NCI-H345 (cell line): ENCODE measurements at places on chromosomes 7 and 10.

GRCh38 chr7:141221007-141221612 is 147.2 kb downstream of the TMEM178B start:
- DNase-seq = no peak

DNA sequence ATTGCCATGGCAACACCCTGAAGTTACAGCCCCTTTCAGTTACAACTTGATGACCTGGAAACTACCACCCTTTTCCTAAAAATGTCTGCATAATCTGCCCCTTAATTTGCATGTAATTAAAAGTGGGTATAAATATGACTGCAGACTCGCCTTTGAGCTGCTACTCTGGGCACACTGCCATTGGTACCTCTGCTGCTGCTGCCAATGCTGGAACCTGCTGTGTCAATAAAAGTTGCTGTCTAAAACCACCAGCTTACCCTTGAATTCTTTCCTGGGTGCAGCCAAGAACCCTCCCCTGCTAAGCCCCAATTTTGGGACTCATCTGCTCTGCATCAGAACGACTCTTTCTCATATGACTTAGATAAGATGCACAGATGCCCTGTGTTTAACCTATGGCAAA is 10.2 kb upstream of the FRA10AC1 start:
- DNase-seq = no peak

DNA sequence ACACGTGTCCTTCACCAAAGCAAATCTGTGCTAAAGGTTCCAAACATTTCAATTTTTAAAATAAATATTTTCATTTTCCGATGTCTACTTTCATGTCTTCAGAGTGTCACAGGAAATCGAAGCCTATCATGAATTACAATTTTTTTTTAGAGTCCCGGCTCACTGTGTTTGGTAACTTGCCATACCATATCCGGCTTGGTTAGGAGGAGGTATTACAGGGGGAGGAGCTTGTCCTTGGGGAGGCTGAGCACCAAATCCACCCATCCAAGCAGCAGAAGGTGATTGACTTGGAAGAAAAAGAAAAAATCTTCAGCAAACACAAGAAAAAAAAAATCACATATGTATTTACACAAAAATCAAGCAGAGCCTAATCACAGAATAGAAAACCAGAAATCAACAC is 21.3 kb downstream of the TIAL1 start:
- no peak for DNase-seq

DNA sequence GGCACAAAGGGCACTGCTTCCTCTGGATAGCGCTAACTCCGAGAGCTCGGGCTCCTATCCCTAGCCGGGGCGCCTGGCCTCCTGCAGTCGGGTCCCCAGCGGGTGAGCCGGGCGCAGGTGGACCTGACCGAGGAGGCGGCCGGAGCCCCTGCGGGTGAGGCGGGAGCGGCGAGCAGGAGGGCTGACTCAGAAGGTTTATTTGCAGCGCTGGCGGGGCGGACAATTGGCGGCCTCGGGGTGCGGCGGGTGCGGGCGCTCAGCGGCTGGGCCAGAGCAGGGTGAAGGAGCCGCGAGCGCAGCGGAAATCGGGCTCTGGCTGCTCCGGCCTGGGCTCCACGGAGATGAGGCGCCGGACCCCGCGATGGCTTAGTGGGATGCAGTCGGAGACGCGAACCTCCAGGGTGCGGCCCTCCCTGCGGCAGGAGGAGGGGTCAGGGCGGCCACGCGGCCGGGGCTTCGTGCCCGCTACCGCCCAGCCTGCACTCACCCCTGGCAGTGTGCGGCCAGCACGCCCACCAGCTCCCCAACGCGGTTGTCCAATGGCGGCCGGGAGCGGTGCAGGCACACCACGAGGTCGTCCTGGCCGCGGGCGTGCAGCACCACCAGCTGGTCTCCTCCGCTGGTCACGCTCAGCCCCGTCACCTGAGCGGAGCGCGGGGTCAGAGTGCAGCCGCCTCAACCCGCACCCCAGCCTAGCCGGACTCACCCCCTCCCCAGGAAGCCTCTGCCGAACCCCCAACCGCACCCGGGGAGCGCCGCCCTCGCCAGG is 16.1 kb downstream of the MYO1G start:
- no peak for DNase-seq

- no peak for DNase-seq
Observed at GRCh38 chr10:4003348-4003973, 218.5 kb upstream of the KLF6 start.

- no peak for DNase-seq
Observed at GRCh38 chr7:138876326-138876725, 78.3 kb upstream of the ATP6V0A4 start.

DNA sequence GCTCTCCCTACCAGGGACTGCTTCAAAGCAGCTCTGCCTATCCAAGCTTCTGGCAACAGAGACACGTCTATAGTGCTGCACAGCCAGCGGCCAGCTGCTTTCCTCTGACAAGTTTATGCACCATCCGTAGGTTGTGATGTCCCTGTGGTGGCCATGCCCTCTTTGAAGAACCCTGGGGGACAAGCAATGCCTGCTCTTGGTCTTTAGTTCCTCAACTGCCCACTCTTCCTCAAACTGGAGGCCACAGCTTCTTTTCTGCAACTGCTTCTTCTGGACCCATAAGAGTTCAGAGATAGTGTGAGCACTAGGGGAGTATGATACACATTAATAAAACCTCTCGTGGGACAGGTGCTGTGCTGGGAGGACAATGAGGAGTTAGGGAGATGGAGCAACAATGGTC is 164.9 kb downstream of the ELMO1 start:
- DNase-seq = no peak

- no peak for DNase-seq
Observed at GRCh38 chr10:3911713-3912442, 126.9 kb upstream of the KLF6 start.

- DNase-seq = no peak
Observed at GRCh38 chr10:84138478-84139125, 707 bp upstream of the GHITM start.

- no peak for DNase-seq
Observed at GRCh38 chr7:50656141-50656895, 91.1 kb upstream of the DDC start.

- DNase-seq = no peak
Observed at GRCh38 chr10:130924138-130924819, 387.2 kb downstream of the TCERG1L start.

GRCh38 chr7:85750454-85750949 is 563.6 kb upstream of the SEMA3D start:
- DNase-seq = peak; percentile 31

GRCh38 chr7:105661625-105662024 is 80.3 kb upstream of the EFCAB10 start:
- DNase-seq = no peak

DNA sequence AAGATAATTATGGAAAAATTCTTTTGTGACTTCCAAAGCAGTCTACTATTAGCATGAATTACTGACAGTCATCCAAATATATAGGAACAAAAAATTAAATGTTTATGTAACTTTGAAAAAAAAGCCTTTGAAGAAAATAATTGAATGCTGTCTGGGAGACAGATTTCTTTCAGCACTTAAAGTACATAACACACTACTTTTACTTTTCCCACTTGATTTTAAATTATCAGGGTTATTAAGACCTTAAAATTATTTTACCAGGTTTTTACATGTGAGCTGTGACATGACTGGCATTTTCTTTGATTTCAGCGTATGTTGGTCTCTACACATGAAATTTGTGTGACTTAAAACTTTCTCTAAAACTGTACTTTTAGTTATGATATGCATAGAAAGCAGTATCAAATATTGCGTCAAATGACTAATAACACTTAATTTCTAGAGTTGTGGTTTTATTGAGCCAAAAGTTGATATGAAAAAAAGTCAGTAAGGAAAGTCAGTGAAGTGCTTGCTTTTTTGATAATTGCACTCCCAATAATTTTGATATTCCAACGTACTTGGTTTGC is 3.1 kb downstream of the PTEN start:
- DNase-seq = no peak

DNA sequence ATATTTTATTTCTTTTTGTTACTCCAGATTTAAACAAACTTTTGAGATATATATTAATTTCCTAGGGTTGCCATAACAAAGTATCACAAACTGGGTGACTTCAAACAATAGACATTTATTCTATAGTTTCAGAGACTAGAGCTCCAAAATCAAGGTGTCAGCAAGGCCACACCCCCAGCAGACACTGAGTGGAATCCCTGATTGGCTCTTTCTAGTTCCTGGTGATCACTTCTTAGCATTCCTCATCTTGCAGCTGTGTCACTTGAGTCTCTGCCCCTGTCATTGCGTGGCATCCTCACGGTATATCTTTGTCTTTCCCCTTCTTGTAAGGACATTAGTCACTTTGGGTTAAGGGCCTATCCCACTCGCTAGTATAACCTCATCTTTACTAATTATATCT is 7.6 kb upstream of the SLC26A3 start:
- no peak for DNase-seq

- no peak for DNase-seq
Observed at GRCh38 chr7:111363099-111363498, 199.2 kb downstream of the IMMP2L start.

DNA sequence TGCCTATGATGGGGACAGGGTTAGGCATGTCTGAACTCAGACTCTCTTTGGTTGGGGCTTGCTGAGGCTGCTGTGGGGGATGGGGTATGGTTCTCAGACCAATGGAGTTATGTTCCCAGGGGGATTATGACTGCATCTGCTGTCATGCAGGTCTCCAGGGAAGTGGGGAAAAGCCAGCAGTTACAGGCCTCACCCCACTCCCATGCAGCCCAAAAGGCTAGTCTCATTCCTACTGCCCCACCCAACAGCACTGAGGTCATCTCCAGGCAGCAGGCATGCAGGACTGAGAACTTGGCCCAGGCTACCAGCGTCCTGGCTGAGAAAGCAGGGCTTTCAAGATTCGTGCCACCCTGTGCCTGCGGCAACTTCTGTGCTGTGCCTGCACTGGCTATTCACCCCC is 373.3 kb downstream of the HTR7 start:
- peak; percentile 22 for DNase-seq

DNA sequence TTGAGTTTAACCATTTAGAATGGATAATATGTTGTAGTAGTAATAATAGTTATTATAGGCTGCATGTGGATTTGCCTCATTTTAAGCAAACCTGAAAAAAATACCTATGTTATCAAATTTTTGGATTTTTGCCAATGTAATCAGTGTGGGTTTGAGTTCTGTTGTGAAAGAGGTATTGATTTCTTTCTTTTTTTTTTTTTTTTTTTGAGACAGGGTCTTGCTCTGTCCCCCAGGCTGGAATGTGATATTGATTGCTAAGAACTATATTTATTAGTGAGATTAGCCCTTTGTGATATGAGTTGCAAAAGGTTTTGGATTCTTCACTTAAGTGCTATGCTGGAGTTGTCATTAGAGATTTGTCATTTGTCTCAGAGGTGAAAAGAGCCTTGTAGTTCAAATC is 124.4 kb downstream of the ST7 start:
- no peak for DNase-seq

DNA sequence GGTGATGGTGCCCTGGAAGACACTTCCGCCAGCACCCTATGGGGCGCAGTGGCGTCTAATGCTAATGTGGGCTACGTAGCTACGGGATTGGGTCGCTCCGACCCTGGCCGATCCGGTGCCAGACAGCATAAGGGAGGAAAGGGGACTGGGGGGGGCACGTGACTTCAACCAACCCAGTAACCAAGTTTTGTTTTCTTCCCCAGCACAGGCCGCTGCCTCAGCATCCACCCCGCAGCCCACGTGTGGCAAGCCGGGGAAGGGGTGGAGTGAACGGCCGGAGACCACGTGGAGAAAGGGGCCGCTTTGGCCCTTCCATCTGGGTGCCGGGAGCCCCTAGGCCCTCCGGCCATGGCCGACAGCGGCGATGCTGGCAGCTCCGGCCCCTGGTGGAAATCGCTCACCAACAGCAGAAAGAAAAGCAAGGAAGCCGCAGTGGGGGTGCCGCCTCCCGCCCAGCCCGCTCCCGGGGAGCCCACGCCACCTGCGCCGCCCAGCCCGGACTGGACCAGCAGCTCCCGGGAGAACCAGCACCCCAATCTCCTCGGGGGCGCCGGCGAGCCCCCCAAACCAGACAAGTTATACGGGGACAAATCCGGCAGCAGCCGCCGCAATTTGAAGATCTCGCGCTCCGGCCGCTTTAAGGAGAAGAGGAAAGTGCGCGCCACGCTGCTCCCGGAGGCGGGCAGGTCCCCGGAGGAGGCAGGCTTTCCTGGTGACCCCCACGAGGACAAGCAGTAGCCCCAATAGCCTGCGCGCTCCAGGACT is 2.5 kb downstream of the PRR15 start:
- DNase-seq = no peak

- DNase-seq = no peak
Observed at GRCh38 chr10:78865931-78866717, 202.6 kb upstream of the ZMIZ1 start.

- no peak for DNase-seq
Observed at GRCh38 chr10:82918022-82918421, 1043.0 kb downstream of the NRG3 start.

DNA sequence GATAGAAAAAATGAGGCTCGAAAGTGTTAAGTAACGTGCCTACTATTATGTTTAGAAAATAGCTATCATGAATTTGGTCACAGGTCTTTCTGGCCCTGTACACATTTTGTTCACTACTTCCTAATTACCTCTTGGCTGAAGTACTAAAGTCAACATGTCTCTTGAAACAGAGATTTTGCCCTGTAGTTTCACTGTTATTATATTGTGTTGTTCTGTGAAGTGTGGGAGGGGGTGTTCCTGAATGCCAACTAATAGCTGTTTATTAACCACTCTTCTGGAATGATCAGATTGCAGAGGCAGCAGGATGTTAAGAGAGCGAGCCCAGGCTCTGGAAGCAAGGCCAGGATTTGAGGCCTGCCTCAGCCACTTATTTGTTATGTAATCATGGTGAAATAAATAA is 72.1 kb downstream of the RNF133 start:
- peak; percentile 19 for DNase-seq

- DNase-seq = no peak
Observed at GRCh38 chr7:123769371-123769770, 20.6 kb upstream of the WASL start.

DNA sequence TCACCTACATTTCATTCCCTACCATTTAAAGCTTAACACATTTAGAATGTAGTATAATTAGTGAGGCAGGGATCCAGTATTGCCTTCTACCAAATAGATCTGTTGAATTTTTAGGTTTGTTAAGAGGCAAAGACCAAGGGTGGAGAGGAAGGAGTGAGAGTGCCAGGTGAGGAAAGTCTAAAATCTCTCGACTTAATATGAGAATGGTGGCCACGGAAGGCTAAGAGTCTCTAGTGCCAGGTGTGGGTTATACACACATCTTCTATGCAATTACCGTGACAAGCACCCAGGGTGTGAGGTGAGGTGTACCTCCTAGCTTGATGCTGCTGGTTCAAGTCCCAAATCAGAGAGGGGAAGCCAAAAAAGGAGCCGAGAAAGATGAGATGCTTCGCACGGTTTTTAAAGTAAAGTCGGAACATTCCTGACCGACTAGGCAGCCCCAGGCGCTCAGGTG is 439 bp downstream of the IQUB start:
- peak; percentile 40 for DNase-seq

DNA sequence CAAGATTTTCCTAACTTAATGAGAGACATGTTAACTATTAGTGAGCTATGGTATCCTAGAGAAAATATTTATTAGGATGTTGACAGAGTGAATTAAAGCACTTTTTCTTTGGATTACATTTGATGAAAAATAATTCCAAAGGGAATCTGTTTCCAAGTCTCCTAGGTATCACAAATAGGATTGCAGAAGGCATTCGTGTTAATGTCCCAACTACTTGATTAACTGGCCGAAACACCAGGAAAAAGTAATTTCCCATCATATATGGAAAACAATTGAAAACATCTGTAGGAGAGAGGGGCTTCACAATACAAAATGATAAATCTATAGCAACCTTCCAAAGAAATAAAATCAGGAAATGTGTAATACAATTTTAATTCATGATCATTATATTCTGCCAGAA is 406.7 kb downstream of the PARD3 start:
- DNase-seq = no peak

- no peak for DNase-seq
Observed at GRCh38 chr10:87740254-87740655, 77.8 kb downstream of the ATAD1 start.
